ENCODE measurements at places on chromosomes 16 and 17.

- DNase-seq = peak; percentile 40
These were observed 184.8 kb upstream of the ZFHX3 start for GRCh38 chr16:73232555-73233328.

GRCh38 chr16:49478616-49479015, 105.0 kb downstream of the C16orf78 start:
- no peak for DNase-seq

DNA sequence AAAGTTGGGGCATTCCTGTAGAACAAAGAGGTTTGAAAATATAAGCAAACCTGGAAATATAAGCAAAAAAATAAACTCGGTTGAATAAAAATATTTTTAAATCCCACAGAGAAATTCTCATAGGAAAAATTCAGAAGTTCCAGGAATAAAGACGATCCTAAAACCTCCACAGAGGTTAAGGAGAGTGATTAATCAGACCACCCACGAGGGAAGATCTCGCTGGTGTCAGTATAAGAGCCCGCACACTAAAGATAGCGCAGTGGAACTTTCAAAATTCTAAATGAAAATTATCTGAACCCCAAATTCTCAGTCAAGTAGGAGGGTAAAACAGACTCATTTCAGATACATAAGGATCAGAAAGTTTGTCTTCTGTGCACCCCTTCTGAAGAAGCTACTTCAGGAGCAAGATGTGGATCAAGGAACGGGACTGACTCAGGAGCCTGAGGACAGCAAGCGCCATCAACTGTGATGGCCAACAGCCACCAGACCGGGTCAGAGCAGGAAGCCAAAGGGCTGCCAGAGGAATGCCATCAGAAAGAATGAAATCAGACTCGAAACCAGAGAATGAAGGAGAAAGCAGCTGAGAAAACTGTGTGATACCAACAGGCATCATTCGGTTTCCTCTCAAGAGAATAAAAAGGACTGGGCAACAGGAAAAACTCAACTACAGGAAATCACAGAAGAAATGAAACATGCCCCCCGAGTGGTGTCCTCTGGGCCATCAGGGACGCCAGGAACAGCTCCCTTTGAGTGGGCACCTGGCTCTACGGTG, 66.9 kb downstream of the CYTH1 start:
- no peak for DNase-seq

GRCh38 chr17:48462946-48463345, 32.9 kb upstream of the SKAP1 start:
- DNase-seq = no peak

DNA sequence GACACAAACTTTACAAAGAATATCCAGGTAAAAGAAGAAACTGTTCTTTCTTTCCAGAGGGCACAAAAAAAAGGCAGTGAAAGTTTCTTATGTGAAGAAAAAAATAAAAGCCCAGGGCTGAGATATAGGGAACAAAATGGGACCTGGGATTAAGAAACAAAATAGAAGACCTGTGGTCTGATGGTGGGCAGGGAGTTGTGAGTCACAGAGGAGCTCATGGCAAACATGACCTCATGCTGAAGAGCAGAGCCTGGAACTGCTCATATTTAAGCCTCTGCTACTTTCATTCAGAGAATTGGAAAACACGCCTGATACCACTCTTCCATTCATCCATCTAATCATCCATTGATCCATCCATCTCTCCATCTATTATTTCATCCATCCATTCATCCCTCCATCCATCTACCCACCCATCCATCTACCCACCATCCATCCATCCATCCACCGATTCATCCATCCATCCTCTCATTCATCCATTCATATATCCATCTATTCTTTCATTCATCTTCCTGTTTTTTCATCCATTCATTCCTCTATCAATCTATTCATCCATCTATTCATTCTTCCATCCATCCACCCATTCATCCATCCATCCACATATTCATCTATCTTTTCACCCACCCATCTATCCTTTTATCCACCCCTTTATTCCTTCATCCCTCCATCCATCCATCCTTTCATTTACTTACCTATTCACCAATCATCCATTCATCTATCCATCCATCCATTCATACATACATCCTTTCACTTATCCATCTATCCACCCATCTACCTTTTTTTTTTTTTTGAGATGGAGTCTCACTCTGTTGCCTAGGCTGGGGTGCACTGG, 30.0 kb downstream of the WFDC1 start:
- no peak for DNase-seq

- no peak for DNase-seq
These were observed 8.8 kb downstream of the ITGAL start for GRCh38 chr16:30481381-30481780.

GRCh38 chr16:83302853-83303252, 504.9 kb upstream of the HSBP1 start:
- DNase-seq = no peak
